ENCODE measurements at places on chromosomes 2 and 18.

DNA sequence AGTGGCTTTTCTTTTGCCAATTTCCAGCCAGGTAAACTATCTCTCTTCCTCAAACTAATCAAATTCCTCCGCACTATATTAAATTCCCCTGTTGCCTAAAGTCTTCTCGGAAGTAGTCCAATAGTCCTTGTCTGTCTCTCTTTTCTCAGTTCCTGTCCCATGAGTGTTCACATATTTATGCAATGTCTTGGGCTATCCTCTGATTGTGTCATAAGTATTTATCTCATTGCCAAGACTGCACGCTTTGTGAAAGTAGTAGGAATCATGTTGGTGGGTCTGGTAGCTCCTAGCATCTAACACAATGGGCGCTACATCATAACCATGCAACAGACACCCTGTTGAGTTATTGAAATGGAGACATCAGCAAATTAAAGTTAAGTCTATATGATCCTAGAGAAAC is 59.9 kb upstream of the POU3F3 start:
- DNase-seq = no peak

DNA sequence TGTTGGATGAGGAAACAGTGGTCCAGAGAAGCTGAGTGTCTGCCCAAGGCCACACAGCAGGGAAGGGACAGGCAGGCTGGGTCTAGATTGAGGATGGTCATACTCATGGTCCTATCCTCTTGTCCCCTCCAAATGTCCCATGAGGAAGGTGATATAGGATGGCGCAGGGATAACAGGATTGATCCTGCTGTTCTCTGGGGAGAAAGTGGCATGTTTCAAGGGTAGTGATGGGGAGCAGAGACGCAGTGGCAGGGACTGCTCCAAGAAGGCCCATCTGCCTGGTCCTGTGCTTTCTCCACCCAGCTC is 24.6 kb downstream of the HS1BP3 start:
- DNase-seq = no peak

GRCh38 chr2:33602201-33602830 is 3.2 kb upstream of the FAM98A start:
- no peak for DNase-seq

DNA sequence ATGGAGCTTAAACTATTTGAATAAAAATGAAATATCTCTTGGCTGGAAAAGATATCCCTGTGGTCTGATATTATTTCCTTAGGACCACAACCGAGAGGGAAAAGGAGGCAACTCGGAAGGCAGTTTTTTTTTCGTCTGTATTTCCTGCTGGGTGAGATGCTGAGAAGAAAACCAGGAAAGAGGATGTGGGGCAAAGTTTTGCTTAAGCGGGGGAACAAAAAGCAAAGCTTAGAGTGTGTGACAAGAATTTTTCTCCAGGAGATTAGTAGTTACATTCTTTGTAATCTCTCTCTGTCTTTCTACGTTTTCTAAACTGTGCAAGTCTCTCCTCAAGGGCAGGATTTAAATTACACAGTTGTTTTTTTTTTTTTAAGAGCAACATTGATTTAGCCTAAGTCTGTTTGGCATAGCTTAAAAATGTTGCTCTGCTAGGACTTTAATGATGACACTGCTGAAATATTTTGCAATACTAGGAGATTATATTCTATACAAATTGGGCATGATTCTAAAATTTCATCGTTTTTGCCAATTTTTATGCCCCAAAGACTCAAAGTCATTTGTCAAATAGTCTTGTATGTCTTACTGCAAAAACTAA is 258.5 kb downstream of the KCNS3 start:
- DNase-seq = no peak

DNA sequence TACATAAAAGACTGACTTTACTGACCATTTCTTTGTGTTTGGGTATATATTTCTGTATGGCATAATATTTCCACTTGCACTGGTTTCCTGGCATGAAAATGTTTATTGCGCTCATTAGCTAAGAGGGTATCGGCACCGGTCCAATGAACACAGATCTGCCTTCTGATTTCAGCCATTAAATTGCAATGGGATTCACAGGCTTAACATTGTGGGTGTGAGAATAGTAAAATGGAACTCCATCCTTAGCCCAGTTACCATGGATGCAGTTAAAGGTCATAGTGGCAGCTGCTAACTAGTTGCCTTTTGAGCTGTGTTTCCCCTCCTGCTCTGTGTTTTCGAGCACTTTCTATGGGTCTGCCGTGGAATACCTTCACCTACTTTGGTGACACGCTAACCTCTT is 352.6 kb upstream of the POU3F3 start:
- no peak for DNase-seq

GRCh38 chr2:83944191-83944590 is 514.9 kb downstream of the SUCLG1 start:
- no peak for DNase-seq

DNA sequence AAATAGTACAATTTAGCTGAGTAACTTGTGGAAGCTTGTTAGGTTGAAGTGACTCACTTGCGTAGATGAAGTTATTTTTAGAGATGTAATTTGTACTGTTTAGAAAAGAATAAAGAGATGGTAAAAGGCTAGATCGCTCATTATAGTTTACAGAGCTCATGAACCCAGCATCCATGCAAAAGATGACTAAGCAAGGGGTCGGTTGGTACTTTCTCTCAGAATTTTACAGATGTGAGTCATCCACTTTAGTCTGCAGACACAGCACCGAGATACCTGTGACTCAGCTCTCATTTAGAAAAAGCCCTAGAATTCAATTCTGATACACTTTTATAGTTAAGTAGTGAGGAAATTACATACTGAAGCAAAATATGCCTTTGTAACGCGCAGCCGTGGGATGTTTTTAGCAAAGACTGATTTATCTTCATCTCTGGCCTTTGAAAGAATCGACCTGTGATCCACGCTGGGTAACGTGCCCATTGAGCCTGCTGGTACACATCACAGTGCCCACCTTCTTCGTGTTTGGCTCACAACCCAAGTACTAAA is 116.5 kb upstream of the FOSL2 start:
- peak; percentile 10 for DNase-seq

DNA sequence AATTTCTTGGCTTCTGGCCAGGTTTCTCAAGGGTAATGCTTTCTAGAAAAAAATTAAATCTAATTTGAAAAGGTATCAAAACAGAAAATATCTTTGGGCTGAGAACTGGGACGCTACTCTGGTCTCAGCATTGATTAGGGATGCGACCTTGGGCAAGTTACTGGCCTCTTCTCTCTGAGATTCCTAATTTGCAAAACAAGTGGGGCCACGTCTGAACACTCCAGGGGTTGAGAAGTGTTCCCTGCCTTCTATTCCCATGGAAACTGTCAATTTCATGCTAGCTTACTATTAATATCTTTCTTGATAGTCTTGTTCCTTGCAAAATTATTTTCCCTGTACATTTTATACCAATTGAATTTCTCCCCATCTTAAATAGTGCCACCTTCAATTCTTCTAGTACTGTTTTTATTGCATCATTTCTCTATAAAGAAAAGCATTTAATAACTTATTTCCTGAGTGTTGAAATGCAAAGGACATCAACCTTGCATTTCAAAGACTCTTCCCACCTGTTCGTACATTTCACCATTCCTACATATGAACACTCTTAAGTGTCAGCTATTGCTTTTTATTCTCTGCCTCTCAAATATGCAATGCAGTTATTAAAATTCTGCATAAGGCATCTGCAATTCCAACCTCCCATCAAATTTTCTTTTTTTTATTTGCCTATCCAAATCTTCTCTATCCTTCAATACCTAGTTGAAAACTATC is 118.3 kb upstream of the DSEL start:
- no peak for DNase-seq

- no peak for DNase-seq
These were observed 46.7 kb downstream of the L3MBTL4 start for GRCh38 chr18:6368017-6368416.

DNA sequence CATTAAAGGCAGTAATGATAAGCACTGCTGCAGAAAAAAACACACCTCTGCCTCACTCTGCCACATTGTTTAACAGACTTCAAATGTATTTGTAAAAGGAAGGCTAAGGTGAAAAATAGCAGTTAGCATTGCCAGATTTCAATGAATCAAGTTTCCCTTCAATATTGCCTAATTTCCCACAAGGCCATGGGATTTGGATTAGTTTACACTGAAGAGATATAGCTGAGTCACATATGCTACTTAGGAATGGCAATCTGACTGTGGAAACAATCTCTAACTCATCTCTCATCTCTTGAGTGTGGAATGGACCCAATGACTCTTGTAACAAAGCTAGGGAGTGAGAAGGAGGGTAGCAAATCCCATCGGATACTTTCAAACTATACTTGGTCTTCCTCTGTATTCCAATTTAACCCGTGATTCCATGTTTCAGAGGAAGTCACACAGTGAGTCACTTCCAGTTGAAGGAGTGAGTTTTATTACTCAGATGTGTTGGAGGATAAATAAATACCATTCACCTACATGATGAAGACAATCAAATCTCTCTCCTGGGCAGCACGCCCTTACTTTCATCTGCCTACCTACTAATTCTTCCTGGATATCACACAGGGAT is 5.1 kb downstream of the B4GALT6 start:
- DNase-seq = no peak

GRCh38 chr2:36466135-36466534 is 110.6 kb downstream of the CRIM1 start:
- DNase-seq = no peak

- no peak for DNase-seq
These were observed 3.7 kb downstream of the PLEK start for GRCh38 chr2:68368654-68369336.

GRCh38 chr2:164205347-164205746 is 415.9 kb downstream of the GRB14 start:
- no peak for DNase-seq

Data from stimulated activated CD4-positive, alpha-beta T cell treated with anti-CD3 and anti-CD28 coated beads, Interleukin-1b, Interleukin-23, amount 100 ng/mL, for 1 hour (primary cell).